Esophagus muscularis mucosa (tissue), 4 donors: ENCODE measurements at places on chromosomes 4 and X. TPM values are rescaled to one million over a fixed set of nuclear protein-coding genes. Genes with fewer than 3 reads are reported as not detected.

GRCh38 chr4:42843694-42844093, 48.8 kb upstream of the GRXCR1 start:
- DNase-seq, result no peak

- no peak for DNase-seq
These were observed 105.1 kb downstream of the SPRY1 start for GRCh38 chr4:123501733-123502132.

ZNF185 gene
- total RNA-seq, result 3.0 TPM

GRCh38 chr4:97643179-97643578, 500.1 kb downstream of the STPG2 start:
- DNase-seq, result no peak

GRCh38 chrX:115912372-115912897, 258.1 kb upstream of the AGTR2 start:
- no peak for DNase-seq

DNA sequence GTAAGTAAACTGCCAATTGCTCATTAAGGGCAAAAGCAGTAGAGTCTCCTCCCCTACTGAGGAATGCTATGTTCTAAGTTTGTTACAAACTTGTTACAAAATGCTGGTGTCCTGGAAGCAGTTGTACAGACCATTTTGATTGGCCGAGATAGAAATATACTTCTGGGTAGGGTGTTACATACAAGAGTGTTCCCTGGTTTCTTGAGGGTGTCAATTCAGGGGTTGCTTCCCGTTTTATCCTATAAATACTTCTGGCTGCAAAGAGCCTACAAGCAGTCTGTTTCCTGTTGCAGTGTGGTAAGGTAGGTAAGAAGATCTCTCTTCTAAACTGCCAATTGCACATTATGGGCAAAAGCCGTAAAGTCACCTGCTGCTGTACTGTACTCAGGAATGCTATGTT, 5.7 kb downstream of the TRPC5OS start:
- DNase-seq, result no peak

DNA sequence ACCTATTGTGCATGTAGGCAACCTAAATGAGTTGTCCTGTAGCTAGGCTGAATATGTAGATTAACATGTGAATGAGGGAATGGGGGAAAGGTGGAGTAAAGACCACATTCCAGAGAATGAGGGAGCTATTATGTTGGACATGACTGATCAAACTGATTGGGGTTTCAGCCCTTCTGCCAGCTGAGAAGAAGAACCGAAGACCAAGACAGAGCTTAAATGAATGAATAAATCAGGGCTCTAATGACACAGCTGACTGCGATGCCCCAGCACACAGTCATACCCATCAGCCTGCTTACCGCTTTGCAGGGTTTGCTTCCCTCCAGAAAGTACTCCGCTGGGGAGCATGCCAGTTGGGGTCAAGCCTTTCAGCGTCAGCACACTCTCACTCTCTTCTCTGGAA, 315.4 kb downstream of the PPP3CA start:
- no peak for DNase-seq

RS1 gene
- not detected for total RNA-seq

BEND4 gene
- total RNA-seq, result under 0.01 TPM

SLC26A1 gene
- total RNA-seq, result not detected

FIP1L1 gene
- 31.9 TPM for total RNA-seq

DNA sequence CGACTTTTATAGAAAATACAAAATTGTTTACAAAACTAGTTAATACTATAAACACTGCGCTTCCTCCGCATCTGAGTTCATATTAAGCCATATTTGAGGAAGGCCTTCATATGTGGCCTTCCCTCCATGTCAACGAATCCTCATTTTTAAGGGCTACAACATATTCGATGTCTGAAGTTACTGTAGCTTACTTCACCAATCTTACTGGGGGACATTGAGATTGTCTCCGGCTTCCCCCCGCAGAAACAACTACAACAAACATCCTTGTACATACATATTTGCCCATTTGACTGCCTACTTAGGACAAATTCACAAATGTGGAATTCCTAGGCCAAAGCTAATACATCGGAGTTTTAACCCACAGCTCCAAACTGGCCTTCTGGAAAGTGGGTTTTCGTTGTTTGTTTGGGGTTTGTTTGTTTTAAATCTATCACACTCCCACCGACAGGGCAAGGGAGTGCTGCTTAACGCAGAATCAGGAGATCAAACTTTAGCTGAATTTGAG, 581 bp upstream of the FAM114A1 start:
- DNase-seq, result no peak

DNA sequence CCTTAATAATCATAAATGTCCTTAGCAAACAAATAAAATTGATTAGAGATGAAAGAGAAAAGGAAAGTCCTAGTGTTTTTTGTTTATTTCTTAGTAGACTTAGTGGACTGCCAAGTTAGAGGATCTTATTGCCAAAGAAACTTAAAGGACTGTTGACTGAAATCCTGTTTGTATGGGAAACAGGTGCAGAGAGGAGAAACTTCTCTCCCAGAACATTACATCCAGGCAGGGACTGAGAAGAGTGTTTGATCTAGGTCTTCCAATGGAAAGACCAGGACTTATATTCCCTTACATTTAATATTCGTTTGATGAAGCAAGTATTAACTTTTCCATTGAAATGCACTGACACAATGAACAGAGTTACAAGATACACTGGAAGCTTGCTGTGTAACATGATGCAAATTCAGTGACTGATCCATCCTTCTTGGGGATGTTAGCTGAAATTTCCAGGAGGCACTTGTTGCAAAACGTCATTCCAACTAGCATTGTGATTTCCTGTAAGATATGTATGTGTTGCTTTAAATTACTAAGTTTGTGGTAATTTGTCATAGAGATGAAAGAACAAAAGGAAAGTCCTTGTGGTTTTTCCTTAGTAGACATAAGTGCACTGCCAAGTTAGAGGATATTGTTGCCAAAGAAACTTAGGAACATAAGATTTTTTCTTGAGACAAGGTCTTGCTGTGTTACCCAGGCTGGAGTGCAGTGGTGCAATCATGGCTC, 505.6 kb downstream of the STIM2 start:
- DNase-seq, result no peak

- no peak for DNase-seq
These were observed 4.7 kb downstream of the H2BW1 start for GRCh38 chrX:104008831-104009230.

- no peak for DNase-seq
These were observed 1.3 kb downstream of the CAMK2D start for GRCh38 chr4:113760094-113760794.

GRCh38 chr4:23023666-23024065, 330.9 kb downstream of the GBA3 start:
- no peak for DNase-seq

DNA sequence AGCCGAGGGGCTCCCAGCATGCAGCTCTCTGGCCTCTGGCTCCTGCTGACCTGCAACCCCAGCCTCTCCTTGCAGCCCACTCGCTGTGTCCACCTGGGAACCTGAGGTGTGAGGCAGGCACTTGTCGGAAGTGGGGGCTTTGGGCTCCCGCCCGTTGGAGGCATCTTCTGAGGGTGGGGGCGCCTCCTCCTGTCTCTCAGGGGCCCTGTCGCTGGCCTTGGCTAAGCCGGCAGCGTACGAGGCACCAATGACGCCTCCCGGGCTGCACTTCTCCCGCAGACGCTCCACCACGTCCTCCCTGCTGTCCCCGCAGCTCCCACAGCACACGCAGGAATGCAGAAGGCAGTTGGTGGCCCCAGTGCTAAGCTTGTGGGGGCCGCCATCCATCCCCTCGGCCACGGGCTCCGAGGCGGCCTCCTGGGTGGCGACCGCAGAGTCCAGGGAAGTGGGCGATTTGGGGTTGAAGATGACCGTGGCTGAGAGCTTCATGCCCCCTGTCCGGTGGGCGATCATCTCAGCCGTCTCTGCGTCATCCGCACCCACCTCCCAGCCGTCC, 42.5 kb upstream of the MXD4 start:
- peak; percentile 50 for DNase-seq

FUNDC1 gene
- 7.9 TPM for total RNA-seq

- DNase-seq, result no peak
These were observed 148.2 kb upstream of the RPS6KA3 start for GRCh38 chrX:20414762-20415445.

DNA sequence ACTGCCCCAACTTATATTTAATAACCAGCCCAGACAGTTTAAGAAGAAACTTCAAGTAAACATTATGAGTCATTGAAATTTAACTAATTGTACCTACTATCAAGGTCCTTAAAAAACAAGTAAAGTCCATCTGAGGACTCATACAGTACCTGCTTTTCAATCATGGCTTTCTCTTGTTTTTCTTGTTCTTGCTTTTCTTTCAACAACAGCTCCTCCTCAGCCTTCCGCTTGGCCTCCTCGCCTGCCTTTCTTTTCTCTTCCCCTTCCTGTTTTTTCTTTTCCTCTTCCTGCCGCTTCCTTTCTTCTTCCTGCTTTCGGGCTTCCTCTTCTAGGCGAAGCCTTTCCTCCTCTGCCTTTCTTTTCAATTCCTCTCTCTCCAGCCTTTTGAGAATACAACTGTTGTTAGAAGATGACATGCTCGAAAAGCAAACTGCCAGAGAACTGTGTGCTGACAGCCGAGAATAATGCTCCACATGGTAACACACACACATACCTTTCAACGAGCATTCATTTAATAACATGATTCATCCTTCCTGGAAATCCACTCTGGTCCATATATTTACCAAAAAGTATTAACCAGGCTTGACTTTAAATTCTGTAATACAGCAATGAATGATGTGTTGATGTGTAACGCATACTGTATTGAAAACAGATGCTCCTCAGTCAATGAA, 25.2 kb upstream of the BCLAF3 start:
- DNase-seq, result no peak

PNMA6E gene
- not detected for total RNA-seq

GRCh38 chr4:75545526-75545925, 10.3 kb upstream of the ODAPH start:
- no peak for DNase-seq

CTAG2 gene
- not detected for total RNA-seq

- no peak for DNase-seq
These were observed 112.1 kb upstream of the DDIT4L start for GRCh38 chr4:100302061-100303026.

IQCM gene
- not detected for total RNA-seq

GRCh38 chr4:81722290-81722851, 250.7 kb upstream of the RASGEF1B start:
- DNase-seq, result no peak

DNA sequence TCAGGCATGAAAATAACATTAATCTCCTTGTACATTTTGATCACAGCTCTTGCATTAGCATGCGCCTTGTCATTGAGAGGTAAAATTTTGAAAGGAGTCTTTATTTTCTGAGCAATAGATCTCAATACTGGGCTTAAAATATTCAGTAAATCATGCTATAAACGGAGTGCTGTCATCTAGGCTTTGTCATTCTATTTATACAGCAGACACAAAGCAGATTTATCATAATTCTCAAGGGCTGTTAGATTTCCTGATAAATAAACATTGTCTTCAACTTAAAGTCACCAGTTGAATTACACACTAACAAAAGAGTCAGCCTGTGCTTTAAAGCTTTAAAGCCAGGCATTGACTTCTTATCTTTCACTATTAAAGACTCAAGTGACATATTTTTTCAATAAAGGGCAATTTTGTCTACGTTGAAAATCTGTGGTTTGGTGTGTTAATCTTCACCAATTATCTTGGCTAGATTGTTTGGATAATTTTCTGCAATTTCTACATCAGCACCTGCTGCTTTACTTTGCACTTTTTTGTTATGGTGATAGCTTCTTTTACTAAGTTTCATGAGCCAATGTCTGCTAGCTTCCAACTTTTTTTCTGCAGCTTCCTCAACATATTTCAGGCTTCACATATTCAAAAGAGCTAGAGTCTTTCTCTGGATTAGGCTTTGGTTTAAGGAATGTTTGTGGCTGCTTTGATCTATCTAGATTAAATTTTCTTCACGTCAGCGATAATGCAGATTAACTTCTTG, 27.9 kb upstream of the UGT2B4 start:
- DNase-seq, result no peak

DNA sequence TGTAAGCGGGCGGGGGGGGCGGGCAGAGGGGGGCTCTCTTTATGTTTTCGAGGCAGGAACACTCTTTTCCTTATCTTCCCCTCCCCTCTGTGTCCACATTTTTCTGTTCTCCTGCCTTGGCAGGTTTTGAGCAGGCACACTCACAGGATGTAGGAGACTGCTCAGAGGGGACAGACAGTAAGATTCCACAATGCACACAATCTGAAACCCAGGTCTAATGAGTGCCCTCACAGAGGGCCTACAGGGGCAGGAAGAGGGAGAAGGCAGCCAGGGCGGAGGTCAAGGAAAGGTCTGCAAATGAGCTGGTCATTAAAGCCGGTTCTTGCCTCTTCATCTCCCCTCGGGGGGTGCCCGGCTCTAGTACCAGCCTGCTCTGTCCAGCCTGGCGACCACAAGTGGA, 106.1 kb upstream of the ATP6AP2 start:
- DNase-seq, result no peak

GRCh38 chr4:74263551-74263950, 44.7 kb upstream of the EPGN start:
- DNase-seq, result no peak

GRCh38 chr4:120218981-120219380, 152.3 kb upstream of the MAD2L1 start:
- no peak for DNase-seq

PNMA5 gene
- total RNA-seq, result not detected

GRCh38 chr4:123930996-123931395, 534.4 kb downstream of the SPRY1 start:
- DNase-seq, result no peak

DNA sequence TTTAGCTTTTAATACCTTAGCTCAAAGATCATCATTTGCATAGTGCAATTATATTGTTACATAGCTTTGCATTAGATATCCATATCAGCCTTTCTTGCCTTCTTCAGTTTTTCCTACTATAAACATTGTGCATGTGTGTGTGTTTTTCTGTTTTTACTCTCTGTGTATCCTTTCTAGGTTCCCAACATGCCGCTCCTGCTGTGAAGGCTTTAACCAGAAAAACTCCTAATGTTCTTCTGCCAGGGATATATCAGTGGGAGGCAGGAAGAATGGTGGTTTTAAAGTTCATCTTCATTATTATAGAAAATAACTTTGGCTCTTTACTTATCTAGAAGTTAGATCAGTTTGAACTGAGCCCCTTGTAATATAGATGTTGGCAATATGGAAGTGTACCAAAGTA, 61.2 kb downstream of the CPE start:
- DNase-seq, result no peak

DNA sequence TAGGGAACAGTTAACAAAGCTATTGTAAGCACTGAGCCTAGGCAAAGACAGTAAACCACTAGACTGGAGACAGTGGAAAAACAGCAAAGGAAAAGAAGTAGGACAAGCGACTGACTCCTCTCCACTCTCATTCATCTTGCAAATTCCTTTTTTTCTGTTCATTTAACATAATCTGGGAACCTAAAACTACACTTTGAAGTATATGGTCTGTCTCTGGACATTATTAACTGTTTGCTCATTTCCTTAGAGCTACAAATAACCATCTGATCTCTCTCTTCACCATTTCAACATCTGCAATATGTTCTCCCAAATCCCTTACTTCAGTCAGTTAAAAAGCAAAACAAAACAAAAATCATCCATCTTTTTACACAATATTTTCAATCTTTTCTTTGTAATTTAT, 642 bp downstream of the HMGN5 start:
- no peak for DNase-seq

DNA sequence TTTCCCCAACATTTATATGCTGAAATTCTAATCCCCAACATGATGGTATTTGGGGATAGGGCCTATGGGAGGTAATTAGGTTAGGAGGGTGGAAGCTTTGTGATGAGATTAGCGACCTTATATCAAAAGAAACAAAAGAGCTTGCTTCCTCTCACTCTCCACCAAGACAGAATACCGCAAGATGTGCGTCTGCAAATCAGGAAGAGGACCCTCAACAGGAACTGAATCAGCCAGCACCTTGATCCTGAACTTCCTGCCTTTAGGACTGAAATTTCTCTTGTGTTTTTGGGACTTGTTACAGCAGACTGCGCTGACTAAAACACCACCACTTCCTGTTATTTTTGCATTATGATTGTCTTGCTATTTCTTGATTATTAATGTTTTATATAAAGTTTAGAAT, 1889.4 kb downstream of the C4orf33 start:
- DNase-seq, result no peak
